ENCODE measurements at places on chromosomes 5 and 9. TPM values are rescaled to one million over a fixed set of nuclear protein-coding genes. Genes with fewer than 3 reads are reported as not detected.
A peak's percentile ranks its signal among the peaks of the same experiment; 100 is the strongest.

GRCh38 chr9:224582-225520 lies 10.2 kb downstream of the DOCK8 start:
- DNase-seq = peak; percentile 49

DNA sequence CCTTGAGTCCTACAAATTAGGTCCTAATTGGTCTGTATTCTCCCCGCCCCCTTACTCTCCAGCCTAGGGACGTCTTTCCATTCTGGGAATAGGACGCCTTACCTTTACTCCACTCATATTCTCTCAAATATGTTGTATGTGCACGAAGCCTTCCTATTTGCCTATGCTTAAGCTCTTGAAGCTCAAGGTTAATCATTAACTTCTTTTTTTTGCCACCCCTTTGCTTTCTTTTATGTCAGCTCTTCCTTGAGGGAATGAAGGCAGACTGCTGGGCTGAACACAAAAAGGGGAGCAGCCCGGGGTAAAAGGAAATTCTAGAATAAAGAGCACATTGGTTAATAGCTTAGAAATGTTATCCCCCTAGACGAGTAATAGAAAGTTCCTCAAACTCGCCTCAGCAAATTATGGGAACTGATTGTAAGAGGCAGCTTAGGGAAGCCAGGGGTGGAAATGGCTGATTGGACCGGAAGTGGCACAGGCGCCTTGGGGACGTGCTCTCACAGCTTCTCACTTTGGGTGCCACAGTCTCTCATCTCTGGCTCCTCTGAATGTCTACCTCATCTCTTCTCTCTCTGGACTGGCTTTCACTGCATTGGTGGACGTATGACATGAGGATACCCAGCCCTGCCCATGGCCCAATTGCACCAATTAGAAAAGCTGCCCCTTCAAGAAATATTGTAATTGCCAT lies 122.3 kb upstream of the IL12B start:
- no peak for DNase-seq

DNA sequence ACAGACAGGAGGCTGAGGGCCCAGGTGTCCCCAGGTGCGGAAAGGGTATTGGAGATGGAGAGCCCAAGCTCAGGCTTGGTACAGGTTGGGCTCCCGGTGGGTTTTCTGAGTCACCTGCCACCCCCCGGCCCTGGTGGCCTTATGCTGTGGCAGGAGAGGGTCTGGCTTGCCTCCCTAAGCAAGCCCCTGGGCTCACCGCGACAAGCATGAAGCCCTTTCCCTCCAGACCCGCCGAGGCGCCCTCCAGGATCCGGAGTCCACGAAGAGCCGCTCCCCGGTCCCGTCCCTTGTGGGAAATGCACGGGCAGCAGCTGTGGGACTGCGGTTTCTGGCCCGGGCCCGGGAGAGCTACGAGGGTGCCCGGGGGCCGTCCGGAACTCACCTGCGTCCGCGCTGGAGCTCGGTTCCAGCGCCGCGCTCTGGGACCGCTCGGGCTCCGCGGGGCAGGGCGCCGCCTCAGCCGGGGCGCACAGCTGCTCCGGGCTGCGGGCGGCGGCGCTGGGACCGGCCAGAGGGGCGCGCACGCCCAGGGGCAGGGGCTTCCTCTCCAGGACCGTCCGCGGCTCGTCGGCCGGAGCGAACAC lies 757 bp downstream of the SAPCD2 start:
- no peak for DNase-seq

PTGER4 gene
- total RNA-seq = 20.5 TPM

DNA sequence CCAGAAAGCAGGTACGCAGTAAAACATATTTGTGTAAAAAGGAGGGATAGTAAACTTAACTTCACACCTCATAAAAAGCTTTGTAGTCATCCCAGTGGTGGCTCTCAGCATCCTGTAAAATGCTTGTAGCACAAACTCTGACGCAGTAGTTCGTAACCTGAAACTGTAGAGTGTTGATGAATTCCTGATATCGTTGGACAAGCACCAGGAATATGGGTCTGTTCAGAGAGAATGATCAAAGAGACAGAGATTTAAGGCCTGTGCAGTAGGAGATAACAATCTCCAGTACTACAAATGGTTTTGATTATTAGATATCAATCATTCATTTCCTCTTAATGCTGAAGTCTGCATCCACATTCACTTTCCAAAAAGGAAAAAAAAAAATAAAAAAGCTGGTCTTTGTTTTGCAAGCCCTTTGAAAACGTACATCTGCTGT lies 148.5 kb downstream of the KIAA0825 start:
- DNase-seq = no peak

DNA sequence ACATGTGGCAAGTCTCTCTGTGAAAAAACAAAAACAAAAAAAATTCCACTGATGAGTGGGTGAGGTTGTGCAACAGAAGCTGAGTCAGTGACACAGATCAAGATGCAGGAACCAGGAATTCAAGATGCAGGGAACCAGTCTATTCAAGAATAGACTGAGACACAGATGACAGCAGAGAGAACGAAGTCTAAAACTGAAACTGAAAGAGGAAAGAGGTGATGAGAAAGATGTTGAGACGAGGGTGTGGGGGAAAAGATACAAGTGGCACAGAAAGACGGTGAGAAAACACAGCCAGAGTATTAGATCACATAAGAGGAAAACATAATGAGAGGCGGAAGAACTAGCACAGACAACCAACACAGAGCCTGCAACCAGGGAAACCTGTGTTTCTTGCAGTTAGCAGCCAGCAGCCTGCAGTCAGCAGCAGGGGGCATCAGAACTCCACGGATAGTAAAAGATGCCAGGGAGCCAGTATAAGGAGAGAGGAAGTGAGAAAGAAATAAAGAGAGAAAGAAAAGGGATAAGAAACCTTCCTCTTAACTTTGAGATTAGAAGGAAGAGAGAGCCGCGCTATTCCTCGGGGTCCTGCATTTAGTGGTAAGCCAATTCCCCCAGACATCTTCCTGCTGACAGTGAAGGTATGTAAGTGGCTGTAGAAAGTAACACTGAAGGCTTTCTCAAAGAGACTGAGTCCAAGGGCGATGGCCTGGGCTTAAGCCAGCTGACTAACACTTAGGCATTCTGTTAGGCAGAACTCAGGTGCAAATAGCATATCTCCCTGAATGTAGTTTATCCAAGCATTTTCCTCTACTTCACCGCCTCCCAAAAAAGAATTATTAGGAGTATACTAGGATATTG lies 79.0 kb downstream of the TLR4 start:
- DNase-seq = peak; percentile 65

DNA sequence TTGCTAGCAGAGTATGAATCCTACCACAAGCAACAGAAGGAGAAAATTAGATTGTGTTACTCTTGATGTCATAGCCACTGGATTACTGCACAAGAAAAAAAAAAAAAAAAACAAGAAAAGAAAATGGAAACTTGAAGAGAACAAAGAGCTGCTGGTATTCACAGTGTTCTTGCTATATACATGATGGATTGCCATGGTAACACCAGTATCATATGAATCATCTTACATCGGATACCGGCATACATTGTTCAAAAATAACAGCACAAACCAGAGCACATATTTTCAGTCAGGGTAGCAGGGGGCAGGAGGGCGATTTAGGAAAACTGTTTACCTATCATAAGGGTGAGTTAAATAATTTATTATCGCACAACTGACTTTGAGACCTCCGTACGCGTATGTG lies 472.9 kb downstream of the PDE4D start:
- no peak for DNase-seq

DNA sequence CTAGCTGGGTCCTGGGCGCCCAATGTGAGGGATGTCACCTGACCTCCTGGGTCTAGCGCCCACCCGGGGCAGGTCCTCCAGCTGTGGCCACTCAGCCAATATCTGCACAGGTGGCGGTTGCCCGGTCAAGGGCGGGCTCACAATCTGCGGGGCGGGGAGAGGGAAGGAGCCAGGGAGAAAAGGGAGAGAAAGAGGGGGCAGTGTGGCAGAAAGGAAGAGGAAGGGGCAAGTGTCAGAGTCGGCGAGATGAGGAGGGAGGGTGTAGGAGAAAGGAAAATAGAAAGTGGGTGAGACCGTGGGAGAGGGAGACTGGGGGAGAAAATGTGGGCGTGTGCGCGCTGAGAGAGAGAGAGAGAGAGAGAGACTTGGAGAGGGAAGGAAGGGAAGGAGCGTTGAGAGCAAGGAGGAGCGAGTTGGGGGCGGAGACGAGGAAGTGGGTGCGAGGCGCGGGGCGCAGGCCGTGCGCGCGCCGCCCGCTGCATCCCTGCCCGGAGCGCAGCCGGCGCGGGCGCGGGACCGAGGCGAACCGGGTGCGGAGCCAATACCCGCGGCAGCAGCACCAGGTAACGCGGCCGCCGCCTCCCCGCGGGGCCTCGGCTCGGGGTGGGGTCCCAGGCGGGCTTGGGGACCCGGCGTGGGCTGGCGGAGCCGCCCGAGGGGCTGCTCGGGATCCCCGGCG lies at the start of gene HRH2:
HRH2 (plus strand) TSS at position 479 of the 679 bp plus-strand sequence. CDS start 25,163 bp downstream, outside the sequence.
- no peak for DNase-seq

GRCh38 chr5:10533226-10533625 lies 30.6 kb upstream of the ANKRD33B start:
- no peak for DNase-seq

GRCh38 chr5:132477784-132478365 lies 12.7 kb downstream of the IRF1 start:
- DNase-seq = no peak

DNA sequence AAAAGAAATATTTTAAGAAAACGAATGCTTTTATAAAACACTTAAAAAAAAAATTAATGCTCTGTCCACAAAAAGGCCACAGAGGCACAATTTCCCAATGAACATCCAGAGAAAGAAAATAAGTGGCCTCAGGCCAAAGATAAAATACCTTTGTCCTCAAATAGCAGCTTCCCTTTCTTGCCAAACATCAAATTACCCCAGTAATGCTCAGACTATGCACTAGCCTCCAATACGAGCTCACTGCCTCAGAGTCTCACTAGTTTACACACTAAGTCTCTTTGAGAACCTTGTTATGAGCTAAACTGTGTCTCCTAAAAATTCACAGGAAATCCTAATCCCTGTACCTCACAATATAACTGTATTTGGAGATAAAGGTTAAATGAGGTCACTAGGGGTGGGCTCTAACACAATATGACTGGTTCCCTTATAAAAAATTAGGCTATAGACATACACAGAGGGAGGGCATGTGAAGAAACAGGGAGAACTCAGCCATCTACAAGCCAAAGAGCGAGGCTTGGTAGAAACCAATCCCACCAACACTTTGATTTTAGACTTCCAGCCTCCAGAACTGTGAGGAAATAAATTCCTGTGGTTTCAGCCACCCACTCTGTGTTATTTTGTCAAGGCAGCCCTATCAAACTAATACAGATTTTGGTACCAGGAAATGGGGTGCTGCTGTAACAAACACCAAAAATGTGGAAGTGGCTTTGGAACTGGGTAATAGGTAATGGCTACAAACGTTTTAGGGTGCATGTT lies 4.4 kb downstream of the MPDZ start:
- no peak for DNase-seq

- no peak for DNase-seq
Measured at GRCh38 chr9:134295101-134295745, 31.0 kb upstream of the RXRA start.

CDC20B gene
- not detected for total RNA-seq

- DNase-seq = no peak
Measured at GRCh38 chr9:132077881-132078698, 1.6 kb downstream of the MED27 start.

- no peak for DNase-seq
Measured at GRCh38 chr9:18149471-18150011, 324.4 kb upstream of the ADAMTSL1 start.

IL13 gene
- 0.73 TPM for total RNA-seq

PCDHGB1 gene
- 5.9 TPM for total RNA-seq

PGM5 gene
- total RNA-seq = 22.2 TPM

- DNase-seq = no peak
Measured at GRCh38 chr5:11046160-11046559, 285.1 kb upstream of the DAP start.

DNA sequence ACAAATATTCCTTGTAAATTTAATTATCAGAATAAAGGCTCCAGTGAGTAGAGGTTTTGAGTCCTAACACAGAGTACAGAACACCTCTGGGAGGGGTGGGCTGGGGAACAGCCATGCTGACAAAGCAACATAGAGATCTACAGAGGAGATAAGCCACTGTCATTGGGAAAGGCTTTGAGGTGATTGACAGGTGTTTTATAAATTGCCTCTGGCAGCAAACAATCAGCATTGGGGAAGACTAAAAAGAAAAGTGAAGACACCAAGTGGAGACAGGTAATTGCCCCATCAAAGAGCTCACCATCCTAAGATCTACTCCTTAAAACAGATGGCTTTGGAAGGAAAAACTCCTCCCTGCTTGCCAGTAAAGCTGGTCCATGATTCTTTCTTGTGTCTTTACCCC lies 189.7 kb upstream of the TLE4 start:
- DNase-seq = no peak

DNA sequence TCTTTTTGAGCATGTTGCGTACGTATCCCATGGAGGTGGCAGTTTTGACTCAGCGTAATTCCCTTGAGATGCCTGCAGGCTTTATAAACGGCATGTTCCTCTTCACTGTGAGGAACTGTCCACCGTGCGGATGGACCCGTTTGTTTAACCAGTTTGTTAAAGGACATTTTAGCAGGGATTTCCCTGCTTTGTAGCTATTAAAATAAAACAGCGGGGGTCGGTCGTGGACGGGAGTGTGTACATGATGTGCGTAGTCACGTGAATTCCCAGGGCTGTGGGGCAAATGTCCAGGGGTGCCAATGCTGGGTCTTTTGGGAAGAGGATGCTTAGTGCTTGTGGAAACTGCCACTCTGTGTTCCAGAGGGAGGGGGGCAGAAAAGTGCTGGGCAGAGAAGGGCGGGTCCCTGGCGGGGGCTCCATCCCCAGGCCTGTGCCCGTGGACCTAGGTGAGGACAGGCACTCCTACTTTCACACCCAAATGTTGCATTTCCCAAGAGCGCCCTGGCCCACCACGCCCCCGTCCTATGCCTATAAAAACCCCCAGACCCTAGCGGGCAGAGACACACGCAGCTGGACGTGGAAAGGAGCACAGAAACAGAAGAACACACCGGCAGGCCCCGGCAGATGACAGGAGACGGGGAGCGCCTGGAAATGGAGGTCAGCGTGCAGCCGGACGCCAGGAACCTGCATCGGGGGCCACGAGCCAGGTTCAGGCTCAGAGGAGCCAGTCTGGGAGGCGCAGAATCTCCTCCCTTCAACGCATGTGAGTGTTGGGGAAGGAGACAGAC lies 4.0 kb upstream of the TERT start:
- peak; percentile 42 for DNase-seq

DNA sequence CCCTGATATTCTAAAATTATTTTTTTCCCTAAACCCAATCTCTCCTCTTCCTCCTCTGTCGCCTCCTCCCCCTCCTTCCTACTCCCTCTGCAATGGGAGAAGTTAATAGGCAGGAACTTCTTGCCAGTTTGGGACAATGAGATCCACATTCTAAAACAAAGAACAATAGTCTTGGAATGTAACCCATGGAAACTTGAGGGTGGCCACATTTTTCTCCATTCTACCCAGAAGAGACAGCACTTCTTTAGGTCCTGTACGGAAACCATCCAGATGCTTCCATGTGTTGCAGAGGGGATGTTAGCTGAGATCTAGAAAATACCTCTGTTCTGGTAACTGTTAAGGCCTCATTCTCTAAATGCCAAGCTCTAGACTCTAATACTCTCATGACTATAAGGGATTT lies 10.0 kb downstream of the SPARC start:
- DNase-seq = no peak

Data from breast epithelium (tissue), 4 donors.